ENCODE measurements at places on chromosomes 1 and 21.

GRCh38 chr1:47780469-47780995, 216.7 kb downstream of the TRABD2B start:
- no peak for DNase-seq

DNA sequence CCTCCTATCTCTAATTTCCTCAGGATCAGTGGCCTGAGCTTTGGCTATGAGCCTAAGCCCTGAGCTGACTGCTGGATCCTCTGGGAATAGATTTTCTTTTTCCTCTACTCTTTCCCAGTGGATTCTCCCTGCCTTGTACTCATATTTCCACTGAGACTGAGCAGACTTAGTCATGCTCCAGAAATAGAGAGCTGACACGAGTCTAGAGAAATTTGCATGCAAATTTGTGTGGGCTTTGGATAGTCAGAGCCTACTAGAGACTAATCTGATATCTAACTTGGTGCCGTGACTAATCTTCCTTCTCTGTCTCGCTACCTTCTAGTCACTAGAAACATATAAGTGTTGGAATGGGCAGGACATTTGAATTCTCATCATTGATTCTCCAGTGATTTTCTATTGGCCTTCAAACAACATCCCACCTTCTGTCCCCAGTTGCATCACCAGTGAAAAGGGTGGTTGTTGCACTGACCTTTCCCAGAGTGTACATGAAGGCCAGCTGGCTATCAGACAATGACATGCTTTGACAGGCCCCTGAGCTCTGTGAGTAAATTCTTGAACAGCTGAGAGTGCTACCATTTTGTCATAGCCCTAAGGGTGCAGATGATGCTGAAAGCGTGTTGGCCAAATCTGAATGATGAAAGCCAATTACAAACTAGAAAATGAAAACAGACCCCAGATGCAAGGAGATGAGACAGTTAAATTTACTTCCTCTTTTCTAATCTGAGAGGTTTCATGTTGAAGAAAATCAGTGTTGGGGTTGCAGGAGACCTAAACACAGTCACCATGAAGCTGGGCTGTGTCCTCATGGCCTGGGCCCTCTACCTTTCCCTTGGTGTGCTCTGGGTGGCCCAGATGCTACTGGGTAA, at the start of gene FCRLA:
Gene FCRLA, plus strand, starts transcription at position 748 of the 866 bp plus-strand sequence. Its CDS starts 36 bp downstream, at position 784.
- no peak for DNase-seq

DNA sequence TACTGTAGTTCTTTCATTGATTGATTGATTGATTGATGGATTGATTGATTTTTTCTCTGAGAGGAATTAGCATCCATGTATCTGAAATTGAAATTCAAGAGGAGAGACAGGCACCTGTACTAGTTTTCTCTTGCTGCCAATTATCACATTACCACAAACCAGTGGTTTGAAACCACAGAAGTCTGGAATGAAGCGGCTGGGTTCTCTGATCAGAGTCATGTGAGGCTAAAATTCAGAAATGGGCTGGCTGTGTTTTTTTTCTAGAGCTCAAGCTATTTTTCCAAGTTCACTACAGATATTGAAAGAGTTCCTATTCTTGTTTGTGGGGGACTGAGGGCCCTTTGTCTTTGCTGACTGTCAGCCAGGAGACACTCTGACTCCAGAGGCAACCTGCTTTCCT, 10.0 kb downstream of the NBPF3 start:
- DNase-seq: no peak

DNA sequence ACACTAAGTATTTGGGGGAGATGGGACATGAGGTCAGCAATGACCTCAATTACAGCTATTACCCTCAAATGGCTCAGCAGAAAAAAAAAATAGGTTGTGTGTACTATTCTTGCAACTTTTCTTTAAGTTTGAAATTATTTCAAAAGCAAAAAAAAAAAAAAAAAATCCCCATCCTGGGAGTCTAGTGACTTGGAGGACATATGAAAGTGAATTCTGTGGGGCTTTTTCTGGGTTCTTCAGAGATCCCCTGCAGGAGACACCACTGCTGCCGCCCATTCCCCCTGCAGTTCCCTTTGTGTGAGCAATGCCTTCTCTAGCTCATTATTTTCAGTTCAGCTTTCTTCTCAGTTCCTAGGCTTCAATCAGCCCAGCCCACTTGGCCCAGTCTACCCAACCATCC, 16.7 kb downstream of the HSD11B1 start:
- no peak for DNase-seq

DNA sequence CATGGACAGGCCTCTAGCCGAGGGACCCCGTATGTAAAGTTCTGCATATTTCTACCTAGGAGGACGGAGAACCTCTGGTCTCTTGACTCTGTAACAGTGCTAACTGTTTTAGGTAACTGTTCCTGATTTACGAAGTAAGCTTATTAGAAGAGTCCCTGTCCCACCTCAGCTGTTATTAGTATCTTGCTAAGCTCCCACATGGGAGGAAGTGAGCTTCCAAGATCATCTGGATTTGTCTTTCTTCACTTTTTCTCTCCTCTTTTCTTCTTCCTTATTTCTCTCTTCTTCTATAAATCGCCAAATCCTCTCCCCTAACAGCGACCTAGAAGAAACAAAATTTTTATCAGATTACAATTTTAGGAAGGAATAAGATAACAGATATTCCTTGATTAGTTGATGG, 4.4 kb downstream of the CD53 start:
- no peak for DNase-seq

GRCh38 chr1:23562137-23562876, 3.0 kb upstream of the ID3 start:
- DNase-seq: no peak

GRCh38 chr21:45459171-45460010, 54.4 kb downstream of the COL18A1 start:
- no peak for DNase-seq

DNA sequence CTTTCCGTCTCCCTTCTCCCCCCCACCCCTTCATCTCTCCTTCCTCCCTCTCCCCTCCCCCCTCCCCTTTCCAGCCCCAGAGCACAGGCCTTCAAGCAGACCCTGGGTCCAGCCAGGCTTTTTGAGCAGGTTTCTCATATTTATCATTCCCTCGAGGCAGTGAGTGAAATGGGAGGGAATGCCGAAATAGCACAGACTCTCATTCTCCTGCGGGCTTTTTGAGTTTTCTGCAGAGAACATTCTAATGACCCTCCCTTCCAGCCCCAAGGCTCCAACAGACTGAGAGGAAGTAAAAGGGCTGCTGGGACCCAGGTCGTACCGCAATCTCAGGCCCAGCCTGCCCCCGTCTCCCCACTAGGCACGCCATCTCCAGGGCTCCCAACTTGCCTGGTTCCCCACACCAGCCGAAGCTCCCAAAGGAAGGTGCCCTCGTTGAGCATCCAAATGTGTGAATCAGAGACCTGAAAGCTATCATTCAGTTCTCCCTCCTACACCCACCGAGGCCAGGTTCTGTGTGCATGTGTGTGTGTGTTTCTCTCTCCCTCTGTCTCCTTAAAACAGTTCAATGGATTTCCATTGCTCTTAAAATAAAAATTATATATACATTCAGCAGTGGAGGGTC, 22.3 kb downstream of the ACTA1 start:
- DNase-seq: no peak

DNA sequence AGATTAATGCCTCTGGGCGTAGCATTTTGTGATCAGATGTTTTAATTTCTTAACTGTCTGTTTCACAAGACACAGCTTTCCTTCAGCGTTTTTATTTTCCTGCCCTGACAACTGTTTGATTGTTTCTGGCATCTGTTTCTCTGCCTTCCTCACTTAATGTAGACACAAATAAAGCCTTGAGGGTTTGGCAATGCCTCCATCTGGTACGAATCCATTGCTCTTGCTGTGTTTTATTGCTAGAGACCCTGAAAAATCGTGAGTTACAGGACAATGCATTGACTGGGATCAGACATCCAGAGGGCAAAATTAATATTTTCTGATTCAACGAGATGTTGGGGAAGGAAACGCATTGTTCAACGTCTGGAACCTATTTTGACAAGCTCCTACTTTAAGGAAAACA, 363.5 kb downstream of the MRPL39 start:
- DNase-seq: no peak

DNA sequence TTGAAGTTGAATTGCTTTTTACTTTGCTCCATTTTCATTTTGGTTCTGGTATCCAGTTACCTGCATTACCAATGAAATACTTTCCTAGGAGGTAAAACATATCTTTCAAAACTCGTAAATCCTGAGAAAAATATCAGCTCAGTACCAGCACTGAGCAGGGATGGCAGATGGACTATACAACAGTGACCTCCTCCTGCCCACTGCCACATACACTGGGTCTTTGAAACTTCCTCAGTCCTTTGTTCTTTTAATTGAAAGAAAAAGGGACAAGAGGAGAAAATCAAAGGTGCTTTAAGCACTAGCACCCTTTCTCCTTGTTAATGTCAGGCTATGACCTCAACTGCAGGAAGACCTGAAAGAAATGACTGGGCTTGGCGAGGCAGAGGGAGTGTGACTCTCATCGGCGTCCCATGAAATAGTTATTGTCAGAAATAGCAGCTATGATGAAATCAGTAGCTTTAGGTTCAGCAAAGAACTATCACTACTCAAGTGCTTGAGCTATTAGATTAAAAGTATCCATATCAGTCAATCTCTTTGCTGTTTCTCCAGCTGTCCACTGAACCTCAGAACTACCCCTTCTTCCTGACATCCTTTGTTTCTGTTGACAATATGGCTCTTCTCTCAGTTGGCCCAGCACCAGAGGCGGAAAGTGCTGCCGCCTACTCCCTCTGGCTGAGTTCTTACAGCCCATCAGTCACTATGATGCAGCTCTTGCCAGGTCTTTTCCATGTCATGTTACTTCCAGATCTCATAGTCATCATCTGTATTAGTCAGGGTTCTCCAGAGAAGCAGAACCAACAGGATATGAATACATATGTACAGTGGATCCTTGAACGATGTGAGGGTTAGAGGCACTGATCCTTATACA, 207.0 kb upstream of the MAP1LC3C start:
- no peak for DNase-seq

GRCh38 chr1:233479110-233479890, 134.6 kb upstream of the KCNK1 start:
- DNase-seq: no peak
